Colonic mucosa (tissue), 4 donors: ENCODE measurements at places on chromosomes 12 and 14. TPM values are rescaled to one million over a fixed set of nuclear protein-coding genes. Genes with fewer than 3 reads are reported as not detected.
A peak's percentile ranks its signal among the peaks of the same experiment; 100 is the strongest.

BTG1 gene
- total RNA-seq = 87.1 TPM

TMPRSS12 gene
- not detected for total RNA-seq

MYF6 gene
- not detected for total RNA-seq

PRB2 gene
- total RNA-seq = not detected

TTC9 gene
- total RNA-seq = 0.66 TPM

OR4E2 gene
- not detected for total RNA-seq

SLCO1C1 gene
- total RNA-seq = 0.37 TPM

HAL gene
- 0.91 TPM for total RNA-seq

OVCH1 gene
- not detected for total RNA-seq

- no peak for DNase-seq
Measured at GRCh38 chr14:53044486-53044885, 93.6 kb upstream of the FERMT2 start.

DNA sequence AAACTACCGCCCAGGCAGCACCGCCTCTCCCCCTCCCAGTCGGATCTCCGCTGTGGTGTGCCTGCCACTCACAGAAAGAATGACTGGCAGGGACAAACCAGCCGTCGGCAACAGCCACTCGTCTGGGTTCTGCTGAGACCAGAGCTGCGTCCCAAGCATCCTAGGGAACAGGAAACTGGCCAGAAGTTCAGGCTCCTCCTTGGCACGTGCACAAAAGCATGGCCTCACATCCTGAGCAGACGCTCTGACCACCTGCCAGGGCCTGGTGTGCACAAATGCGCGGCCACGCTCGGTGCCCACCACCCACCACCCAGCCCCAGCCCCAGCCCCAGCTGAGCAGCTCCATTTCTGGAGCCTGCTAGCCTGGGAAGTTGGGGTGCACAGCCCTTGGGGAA, 214.8 kb downstream of the DPF3 start:
- no peak for DNase-seq

- no peak for DNase-seq
Measured at GRCh38 chr12:27794818-27795584, 15.0 kb upstream of the MANSC4 start.

- no peak for DNase-seq
Measured at GRCh38 chr14:60225265-60225664, 23.8 kb upstream of the PPM1A start.

GRCh38 chr14:24928386-24928900, 121.5 kb downstream of the STXBP6 start:
- DNase-seq = no peak

DNA sequence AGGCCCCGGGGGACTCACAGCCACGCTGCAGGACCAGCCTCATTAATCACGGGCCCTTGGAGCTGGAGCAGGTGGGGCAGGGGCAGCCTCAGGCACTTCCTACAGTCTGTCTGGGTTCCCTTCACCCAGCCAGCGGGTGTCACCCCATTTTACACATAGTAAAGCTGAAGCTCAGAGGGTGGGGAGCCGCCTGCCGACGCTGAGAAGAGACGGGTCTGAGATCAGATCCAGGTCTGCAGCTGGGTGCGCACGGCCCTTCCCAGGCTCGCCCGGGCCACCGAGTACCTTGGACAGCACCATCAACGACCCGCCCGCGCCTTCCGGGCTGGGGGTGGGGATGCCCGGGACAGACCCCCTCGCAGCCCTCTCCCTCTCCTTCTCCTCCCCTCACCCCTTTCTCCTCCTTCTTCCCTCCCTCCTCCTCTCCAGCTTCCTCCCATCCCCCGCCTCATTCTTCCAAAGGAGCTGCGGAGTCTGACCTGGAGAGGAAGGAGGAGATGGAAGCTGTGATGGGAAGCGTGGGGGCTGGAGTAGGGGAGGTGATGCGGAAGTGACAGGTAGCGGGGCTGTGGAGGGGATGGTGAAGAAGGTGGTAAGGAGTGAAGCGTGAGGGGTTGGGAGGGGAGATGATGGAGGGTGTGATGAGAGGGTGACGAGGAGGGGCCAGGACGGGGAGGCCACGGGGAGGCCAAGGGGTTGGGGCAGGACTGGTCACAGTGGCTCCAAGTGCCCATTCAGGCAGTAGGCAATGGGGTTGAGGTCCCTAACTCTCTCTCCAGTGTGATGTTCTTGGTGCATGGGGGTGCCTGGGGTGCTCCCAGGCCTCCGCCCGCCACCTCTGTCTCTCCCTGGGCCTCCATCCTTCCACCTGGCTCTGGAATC, 8.8 kb downstream of the DTX1 start:
- no peak for DNase-seq

GRCh38 chr12:46473634-46474329, 101.2 kb upstream of the SLC38A2 start:
- DNase-seq = peak; percentile 81

GRCh38 chr12:29744365-29744764, 39.4 kb downstream of the TMTC1 start:
- DNase-seq = no peak

DNA sequence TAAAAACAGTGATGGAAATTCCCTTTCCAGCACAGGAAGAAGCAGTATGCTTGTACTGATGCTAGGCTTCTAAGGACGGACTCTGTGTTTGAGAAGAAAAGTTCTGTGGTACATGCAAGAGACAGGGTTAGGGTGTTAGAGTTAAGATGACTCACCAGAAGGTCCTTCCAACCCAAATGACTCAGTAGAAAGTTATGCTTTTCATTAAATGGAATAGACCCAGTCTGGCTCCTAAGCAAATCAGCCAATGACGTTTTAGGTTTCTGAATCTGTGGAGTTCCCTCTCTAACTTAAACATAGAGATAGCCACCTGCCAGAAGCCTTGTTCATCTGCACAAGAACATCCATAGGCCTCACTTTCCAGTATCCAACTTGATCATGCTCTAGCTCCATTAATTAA, 5.7 kb downstream of the PTHLH start:
- DNase-seq = no peak

DNA sequence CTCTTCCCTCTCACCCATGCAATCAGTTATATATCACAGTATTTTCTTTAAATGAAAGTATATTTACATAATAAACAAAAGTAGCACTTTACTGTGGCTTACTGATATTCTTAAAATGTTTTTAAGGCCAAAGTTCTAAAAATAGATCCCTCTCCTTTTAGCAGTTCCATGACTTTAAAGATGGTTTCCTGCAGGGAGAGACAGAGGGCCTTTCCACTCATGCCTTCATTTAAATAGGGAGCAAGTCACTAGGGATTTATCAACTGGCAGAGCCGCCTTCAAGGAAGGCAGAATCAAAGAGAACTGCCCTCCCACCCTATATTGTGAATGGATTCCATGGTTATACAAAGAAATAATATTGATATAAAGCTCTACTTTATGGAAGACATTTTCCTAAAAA, 55.5 kb downstream of the DUSP16 start:
- no peak for DNase-seq

DNA sequence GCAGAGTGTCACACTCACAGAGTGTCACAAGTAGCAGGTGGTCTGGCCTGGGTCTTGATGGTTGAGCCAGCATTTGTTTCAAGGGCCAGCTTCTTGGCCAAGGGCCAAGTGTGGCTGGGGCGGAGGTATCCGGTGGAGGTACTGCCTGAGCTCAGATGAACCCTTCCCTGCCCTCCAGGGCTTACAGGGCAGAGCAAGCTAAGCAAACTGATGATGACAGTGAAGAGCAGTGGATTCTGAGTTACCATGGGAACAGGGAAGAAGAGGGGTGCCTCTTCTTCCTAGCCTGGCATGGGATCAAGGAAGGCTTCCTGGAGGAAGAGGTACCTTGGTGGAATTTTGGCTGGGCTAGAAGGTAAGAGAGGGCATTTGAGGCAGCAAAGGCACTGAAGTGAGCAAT, 35.7 kb downstream of the MVK start:
- no peak for DNase-seq

- DNase-seq = no peak
Measured at GRCh38 chr14:35045798-35046047, 349 bp upstream of the FAM177A1 start.

- no peak for DNase-seq
Measured at GRCh38 chr14:72673179-72673578, 220.7 kb downstream of the DPF3 start.

DNA sequence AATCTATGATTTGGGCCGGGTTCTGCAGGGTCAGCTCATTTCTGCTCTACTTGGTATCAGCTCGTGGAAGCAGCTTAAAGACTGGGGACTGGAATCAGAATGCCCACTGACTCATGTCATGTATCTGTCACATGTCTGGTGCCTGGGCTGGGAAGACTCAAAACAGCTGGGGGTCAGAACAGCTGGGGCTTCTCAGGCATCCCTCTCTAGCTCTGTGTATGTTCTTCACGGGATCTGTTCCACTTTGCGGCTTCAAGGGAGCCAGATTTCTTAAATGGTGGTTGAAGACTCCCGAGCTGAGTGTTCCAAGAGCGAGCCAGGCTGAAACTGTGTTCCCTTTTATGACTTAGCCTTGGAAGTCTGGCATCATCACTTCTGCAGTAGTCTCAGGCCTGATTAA, 11.9 kb downstream of the AEBP2 start:
- no peak for DNase-seq

- DNase-seq = no peak
Measured at GRCh38 chr12:2035431-2036055, 17.2 kb upstream of the CACNA1C start.

DNA sequence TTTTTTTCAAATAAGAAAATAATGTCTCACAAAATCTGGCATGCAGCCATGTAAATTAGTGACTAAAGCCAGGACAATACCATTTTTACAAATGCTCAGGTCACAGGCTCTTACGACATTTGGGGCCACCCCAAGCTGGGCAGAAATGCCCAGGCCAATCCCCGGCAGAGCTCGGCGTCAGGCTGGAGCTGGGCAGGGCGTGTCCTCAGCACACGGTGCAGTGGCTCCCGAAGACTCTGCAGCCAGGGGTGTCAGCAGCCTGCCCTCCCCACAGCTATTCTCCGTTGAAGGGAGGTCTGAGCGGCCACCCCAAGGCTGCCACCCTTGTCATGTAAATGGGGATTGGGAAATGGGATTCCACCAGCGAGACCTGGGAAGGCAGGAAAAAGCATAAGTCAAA, 158.6 kb downstream of the DICER1 start:
- DNase-seq = no peak

DNA sequence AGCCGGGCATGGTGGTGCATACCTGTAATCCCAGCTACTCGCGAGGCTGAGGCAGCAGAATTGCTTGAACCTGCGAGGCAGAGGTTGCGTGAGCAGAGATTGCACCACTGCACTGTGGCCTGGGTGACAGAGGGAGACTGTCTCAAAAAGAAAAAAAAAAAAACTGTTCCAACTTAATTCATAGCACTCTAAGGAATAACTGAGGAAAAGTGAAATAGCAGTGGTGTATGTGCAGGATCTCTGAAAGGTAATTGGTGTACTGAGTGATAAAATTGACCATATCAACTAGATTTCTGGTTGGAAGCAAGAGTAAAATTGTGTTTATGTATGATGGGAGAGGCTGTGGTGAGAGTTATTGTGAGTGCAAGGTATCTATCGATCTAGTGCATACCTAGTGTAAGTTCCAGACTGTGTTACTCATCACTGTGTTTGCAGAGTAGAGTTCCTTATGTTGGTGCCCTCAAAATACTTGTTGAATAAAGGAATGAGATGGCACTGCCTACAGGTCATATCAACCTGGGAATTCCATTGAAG, 6.3 kb downstream of the CAND1 start:
- DNase-seq = no peak
